T-helper 2 cell (primary cell): ENCODE measurements at places on chromosomes 1 and 21.
A peak's percentile ranks its signal among the peaks of the same experiment; 100 is the strongest.

DNA sequence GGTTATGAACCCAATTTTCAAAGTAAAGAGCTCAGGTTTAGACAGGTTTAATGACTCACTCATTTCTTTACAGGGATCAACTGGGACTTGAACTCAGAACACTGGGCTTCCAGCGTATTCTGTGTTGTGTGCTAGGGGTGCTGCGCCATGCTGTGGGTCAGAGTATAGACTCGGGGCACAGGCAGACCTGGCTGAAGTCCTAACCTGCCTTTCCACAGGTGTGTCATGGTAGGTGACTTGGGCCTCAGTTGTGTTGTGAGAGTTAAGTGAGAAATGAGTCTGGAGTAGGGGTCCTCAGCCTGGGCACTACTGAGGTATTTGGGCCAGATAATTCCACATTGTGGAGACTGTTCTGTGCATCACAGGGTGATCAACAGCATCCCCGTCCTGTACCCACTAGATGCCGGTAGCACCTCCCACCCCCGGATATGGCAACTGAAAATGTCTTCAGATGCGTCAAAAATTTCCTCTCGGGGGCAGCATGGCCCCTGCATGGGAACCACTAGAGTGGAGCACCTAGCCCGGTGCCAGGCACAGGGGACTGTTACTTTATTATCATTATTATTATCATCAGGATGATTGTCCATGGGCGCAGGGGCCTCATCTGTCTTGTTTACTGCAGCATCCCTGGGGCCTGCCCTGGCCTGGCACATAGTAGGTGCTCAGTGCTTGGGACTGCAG is 575.5 kb downstream of the PTPRU start:
- DNase-seq: no peak

GRCh38 chr1:38899560-38899959 is 18.2 kb upstream of the GJA9 start:
- no peak for DNase-seq

DNA sequence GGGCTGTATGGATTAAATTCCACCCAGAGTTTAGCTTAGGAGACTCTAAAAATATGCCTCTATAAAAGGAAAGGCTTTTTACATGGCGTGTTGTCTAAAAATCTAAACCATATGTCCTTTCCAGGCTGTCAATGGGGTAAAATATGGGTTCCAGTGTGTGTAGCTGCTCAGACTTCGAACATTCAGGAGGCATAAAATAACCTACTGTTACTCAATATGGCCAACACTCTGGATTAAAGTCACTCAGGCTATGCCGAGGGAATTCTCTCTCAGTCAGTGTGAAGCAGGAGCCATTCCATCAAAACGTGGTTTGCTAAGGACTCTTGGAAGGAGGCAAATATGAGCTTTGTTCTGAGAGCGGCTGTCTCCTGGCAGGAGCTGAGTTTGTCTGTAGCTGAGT is 135.3 kb downstream of the RUNX1 start:
- DNase-seq: no peak

DNA sequence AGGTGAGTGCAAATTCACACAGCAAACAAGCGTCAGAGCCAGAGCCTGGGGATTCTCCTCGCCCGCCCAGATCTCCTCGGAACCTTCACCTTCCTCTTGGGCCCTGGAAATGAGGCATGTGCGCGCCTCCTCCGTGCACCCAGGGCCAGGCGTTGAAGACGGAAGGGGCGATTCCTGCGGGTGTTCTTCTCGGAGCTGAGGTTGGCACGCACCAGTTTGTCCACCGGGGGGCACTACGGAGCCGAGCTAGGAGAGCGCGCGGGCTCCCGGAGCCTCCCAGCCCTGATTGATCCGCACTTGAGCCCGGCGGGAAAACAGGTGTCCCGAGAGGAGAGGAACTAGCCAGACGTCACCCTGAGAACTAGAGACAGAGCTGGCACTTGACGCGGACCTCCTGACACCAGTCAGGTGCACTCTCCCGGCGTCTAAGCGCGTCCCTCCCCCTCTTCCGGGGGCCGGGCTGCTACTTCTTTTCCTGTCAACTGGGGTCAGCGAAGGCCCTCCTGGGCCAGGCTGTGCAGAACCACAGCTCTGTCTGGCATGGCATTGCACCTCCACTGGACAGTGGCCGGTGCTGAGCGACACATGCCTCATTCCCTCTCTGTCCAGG is 18.3 kb upstream of the SERINC2 start:
- peak; percentile 62 for DNase-seq

DNA sequence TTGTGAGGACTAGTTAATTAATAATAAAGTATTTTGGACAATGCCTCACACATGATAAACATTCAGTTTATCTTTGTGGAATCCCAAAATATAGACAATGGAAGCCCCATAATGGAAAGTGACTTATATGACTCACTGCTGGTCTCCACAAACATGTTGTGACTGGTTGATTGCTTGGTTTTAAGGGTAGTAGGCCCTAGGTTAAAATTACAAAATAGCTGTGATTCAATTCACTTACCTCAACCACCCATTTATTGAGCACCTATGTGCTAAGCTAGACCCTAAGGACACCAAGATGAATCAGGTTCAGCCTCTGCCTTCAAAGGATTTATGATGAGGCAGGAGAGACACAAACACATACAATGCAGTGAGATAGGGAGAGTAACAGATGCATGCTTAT is 42.4 kb downstream of the KANK4 start:
- no peak for DNase-seq

- DNase-seq: no peak
Observed at GRCh38 chr1:229105822-229106525, 164.9 kb upstream of the RAB4A start.

DNA sequence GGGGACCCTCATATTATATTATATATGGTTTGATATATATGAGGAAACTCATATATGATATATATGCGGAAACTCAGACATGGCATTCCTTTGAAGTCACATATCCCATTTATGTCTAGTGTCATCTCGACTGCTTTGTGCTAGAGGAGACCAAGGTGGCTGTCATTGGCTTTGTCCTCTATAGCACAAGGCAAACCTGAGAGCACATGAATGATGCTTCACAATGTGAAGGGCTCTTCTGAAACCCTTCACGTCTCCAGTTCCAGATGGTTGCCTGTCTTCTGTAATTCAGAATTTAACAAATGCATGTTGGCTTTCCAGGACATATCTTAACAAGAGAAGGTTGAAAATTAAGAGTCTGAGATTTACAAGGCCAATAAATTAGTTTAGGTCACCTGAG is 303.6 kb downstream of the BARHL2 start:
- DNase-seq: no peak

DNA sequence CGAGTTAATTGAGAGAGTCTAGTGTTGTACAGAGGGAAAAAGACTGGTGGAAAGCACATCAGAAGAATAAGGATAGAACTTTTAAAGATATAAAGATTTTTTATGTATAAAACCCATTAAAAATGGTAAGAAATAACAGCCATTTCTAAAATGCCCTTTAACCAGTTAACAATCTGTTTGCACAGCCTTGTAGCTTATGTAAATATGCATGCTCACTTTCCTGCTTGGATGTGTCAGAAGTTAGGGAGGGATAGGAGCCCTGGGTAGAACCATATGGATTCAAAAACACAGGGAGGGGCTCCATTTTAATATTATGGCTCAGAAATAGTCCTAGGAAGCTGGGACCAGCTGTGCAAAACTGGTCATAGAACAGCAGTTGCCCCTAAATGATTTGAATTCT is 4.5 kb upstream of the EDEM3 start:
- DNase-seq: no peak

DNA sequence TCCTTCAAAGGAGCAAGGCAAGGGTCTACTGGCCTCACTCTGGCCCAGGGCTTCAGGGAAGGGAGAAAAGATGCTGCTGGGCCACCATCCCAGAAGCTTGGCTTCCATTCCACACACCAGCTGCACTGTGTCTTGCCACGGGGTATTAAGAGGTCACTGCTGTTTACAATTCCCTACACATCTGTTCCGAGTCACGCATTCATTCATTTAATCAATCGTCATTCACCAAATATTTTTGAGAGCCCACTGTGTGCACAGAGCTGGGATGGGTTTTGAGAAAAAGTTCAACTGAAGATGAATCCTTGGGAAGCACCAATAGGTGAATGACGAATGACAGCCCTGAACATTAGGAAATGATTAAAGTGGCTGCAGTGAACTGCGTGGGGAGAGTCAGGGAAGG is 101.7 kb downstream of the NAV1 start:
- DNase-seq: no peak

DNA sequence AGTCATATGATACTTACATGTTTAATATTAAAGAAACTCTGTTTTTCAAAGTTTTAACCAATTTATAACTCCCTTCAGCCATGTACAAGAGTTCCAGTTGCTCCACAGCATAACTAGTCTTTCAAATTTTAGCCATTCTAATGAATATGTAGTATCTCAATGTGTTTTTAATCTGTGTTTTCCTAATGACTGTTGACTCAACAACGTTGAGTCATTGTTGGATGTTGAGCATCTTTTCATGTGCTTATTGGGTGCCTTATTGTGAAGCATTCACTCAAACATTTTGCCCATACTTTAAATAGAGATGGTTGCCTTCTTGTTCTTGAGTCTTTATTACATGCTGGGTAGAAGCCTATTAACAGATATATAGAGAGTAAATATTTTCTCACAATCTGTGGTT is 240.2 kb upstream of the LYPLAL1 start:
- DNase-seq: no peak

DNA sequence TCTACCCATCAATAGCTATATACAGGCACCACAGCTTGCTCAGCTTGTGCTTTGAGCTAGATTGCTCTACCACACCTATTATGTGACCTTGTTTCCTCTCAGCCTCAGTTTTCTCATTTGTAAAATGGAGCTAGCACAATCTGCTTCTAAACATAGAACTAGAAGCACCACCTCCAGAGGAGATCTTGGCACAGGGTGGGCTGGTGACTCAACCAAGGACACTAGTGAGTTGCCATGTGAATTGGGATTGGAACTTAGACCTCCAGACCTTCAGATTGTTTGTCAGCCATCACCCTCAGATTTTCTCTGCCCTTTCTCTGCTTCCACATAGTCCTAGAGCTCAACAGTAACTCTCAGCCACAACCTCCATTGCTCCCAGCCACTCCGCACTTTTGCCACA is 3.0 kb upstream of the MACO1 start:
- DNase-seq: no peak

DNA sequence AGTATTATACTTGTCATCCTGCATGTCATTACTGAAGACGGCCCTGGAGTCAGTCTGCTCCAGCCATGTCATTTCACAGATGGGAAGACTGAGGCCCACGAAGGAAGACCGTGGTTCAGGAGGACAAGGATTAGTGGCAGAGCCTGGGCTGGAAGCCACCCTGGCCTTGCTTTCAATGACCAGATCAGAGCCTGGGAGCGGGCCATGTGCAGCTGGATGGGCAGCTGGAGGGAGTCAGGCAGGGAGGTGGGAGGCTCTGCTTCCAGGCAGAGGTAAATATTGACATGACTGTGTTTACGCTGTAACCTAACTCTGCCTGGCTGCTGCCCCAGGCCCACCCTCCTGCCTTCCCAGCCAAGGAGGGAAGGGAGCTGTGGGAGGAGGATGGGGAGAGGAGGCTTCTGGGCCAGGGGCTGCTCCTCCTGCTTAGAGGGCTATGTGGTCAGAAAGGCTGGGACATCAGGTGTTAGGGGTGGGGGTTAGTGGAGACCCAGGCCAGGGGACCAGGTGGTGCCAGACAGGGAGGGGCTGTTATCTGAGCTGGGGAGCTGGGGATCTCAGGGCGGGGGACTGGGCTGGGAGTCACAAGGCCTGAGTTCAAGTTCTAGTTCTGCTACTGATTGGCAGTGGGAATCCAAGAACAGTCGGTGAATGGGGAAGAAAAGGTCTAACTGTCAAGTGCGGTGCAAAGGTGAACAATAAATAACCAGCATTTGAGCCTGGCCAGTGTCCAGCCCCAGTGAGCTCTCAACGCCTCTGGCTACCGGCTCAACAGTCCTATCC is 48.5 kb upstream of the ECE1 start:
- no peak for DNase-seq

GRCh38 chr1:108664481-108664880 is 3.6 kb upstream of the HENMT1 start:
- no peak for DNase-seq

DNA sequence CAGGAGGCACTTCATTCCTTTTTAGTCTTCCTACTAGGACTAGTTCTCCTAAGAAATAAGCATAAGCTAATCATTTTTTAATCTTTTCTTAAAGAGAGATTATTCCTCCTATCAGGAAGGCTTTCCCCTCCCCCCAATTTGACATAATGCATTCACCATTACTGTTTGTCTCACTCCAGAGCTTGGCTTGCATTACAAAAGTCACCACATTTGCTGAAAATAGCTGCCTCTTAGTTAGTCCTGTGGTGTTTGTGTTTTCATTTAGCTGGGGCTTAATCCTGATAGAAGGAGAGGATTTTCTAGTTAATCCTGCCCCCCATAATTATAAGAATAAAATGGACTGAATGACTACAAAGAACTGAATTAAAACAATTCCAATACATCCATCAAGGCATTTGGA is 307.1 kb upstream of the RRP15 start:
- no peak for DNase-seq

GRCh38 chr21:41024746-41025254 is 143.2 kb upstream of the BACE2 start:
- no peak for DNase-seq

- DNase-seq: peak; percentile 10
Observed at GRCh38 chr1:108049178-108049819, 84.3 kb upstream of the VAV3 start.

DNA sequence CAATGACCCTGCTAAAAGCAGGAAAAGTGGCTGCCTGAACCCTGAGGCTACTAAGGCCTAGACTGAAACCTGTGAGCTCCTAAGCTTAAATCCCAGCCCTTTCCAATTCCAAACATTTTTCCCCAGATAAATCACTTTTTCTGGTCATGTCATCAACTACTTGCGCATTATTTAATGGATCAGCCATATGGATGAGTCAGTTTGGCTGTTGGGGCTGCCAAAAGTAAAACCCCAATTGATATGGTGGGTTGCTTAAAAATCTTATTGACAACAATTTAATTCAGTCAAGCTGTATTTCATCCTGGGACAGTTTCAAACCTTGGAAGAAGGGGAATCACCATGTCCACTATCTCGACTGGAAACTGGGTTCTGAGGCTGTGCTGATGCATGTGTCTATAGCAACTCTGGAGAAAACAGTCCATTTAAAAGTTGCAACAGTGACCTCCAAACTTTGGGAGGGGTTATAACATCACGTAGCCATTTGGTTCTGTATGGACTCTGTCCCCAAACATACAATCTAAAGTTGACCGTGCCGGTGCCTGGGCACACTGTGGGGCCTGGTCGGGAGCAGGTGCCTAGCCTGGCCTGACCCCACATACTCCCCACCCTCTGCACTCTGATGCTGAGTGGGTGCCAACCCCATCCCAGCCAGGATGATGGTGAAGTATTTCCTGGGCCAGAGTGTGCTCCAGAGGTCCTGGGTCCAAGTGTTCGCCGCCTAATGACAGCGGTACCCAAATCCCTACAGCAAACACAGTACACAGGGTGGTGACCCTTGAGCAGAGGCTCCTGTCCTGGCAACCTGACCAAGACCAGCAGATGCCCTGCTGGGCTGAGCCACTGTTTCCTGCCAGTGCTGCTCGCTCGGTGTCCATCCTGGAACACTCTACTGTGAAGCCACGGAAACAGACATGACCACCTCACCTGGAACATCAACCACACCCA is 46.5 kb upstream of the LRRC52 start:
- DNase-seq: no peak

GRCh38 chr1:79293611-79294010 is 287.1 kb upstream of the ADGRL4 start:
- DNase-seq: no peak
